ENCODE measurements at places on chromosomes 3 and 15. TPM values are rescaled to one million over a fixed set of nuclear protein-coding genes. Genes with fewer than 3 reads are reported as not detected.

DNA sequence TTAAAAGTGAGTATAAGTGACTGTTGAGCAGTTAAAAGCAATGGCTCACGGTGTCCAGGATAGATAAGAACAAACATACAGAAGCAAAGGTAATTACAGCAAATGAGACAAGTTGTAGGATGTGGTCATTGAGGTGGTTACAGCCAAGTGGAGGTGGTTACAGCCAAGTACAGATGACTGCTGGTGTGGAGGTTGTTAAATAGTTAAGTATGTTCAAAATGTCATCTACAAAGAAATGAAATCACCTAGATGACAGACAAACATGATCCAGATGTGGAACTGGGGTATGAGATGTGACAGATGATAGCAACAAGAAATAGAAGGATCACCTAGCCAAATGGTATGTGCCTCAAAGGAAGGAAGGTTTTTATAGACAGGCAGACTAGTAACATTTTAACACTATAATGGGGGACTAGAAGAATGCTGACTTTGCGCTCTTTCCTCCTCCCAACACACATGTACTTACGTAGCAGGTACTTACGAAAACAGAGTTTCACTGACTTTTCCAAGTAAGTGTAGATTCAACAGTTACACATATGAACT lies 6.8 kb upstream of the ANKRD28 start:
- H3K36me3 ChIP-seq: no peaks in the 10 kb centered on the region
- H3K27me3 ChIP-seq: no peaks in the 10 kb centered on the region
- DNase-seq: no peak
- no peaks in the 10 kb centered on the region for H3K4me1 ChIP-seq

GRCh38 chr3:13209634-13209997 lies 136.4 kb upstream of the IQSEC1 start:
- no peaks in the 10 kb centered on the region for H3K27me3 ChIP-seq
- no peaks in the 10 kb centered on the region for H3K36me3 ChIP-seq
- DNase-seq: no peak
- H3K27ac ChIP-seq: no peak overlapping the region
- H3K4me1 ChIP-seq: no peaks in the 10 kb centered on the region

- no peak overlapping the region for H3K4me3 ChIP-seq
- DNase-seq: peak; percentile 50
- H3K36me3 ChIP-seq: no peaks in the 10 kb centered on the region
- H3K27me3 ChIP-seq: no peaks in the 10 kb centered on the region
These were observed 22.9 kb upstream of the PLXNA1 start for GRCh38 chr3:126959921-126960603.

DNA sequence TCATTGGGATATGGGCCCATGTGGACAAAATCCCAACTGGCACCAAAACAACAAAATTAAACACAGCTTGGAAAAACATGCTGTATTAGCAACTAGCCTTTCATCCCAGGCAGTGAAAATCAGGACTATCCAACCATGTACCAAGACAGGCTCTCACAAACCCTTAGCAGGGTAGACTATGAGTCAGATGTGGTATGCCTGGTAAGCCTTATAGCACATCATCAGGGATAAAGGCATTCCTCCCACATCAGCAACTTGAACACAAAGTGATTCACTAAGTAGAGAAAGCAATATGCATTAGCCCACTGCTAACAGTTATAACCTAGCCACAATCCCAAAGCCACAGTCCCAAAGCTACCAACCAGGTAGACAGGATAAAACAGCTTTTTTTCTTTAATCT lies 8.0 kb downstream of the CEP152 start:
- DNase-seq: no peak
- H3K27me3 ChIP-seq: no peaks in the 10 kb centered on the region
- H3K36me3 ChIP-seq: no peaks in the 10 kb centered on the region
- no peak overlapping the region for H3K4me3 ChIP-seq

- peaks cover 24% of the 10 kb centered on the region for H3K36me3 ChIP-seq
- no peaks in the 10 kb centered on the region for H3K27me3 ChIP-seq
- H3K27ac ChIP-seq: no peak overlapping the region
These were observed 13.1 kb downstream of the MTMR10 start for GRCh38 chr15:30978328-30978727.

GRCh38 chr3:3237979-3238378 lies 58.5 kb upstream of the CRBN start:
- no peaks in the 10 kb centered on the region for H3K4me1 ChIP-seq
- no peak overlapping the region for H3K27ac ChIP-seq
- no peak for DNase-seq
- H3K36me3 ChIP-seq: no peaks in the 10 kb centered on the region
- no peak overlapping the region for H3K4me3 ChIP-seq

- DNase-seq: no peak
- H3K4me1 ChIP-seq: no peaks in the 10 kb centered on the region
- peaks cover 7% of the 10 kb centered on the region for H3K27me3 ChIP-seq
- H3K36me3 ChIP-seq: no peaks in the 10 kb centered on the region
These were observed 10.9 kb upstream of the DLL4 start for GRCh38 chr15:40918146-40918798.

The APEH gene
- 215 TPM for total RNA-seq

The SAMD7 gene
- total RNA-seq: not detected

- no peak for DNase-seq
- no peak overlapping the region for H3K4me3 ChIP-seq
- no peak overlapping the region for H3K27ac ChIP-seq
- peaks cover 4% of the 10 kb centered on the region for H3K36me3 ChIP-seq
- no peaks in the 10 kb centered on the region for H3K27me3 ChIP-seq
These were observed 28.3 kb upstream of the STIMATE start for GRCh38 chr3:52925405-52926313.

DNA sequence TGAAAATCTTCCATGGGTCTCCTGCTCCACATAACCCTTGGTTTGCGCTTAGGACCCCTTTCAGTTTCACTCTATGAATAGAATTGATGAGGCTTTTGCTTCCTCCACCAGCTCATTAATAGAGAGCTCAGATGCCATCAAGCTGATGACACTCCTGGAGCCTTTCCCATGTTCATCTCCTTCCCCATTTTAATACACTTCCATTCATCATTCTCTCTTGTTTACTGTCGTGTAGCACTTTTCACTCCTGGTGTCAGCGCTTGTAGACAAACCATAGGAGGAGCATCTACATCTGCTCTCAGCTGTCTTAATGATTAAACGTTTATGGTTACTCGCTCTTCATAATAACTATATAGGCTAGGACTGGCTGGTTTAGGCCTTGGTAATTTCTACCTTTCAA lies 363.5 kb downstream of the EPHB1 start:
- H3K36me3 ChIP-seq: no peaks in the 10 kb centered on the region
- H3K27ac ChIP-seq: no peak overlapping the region
- H3K4me1 ChIP-seq: peaks cover 9% of the 10 kb centered on the region

GRCh38 chr15:100686725-100687473 lies 84.5 kb downstream of the ASB7 start:
- no peak overlapping the region for H3K27ac ChIP-seq
- no peaks in the 10 kb centered on the region for H3K4me1 ChIP-seq
- DNase-seq: no peak
- H3K27me3 ChIP-seq: no peaks in the 10 kb centered on the region
- H3K4me3 ChIP-seq: no peak overlapping the region

- H3K27me3 ChIP-seq: no peaks in the 10 kb centered on the region
- H3K36me3 ChIP-seq: no peaks in the 10 kb centered on the region
- no peak overlapping the region for H3K4me3 ChIP-seq
- H3K27ac ChIP-seq: no peak overlapping the region
These were observed 43.6 kb upstream of the MGLL start for GRCh38 chr3:127865941-127866340.

GRCh38 chr15:69604072-69604411 lies 151.4 kb downstream of the RPLP1 start:
- H3K4me1 ChIP-seq: no peaks in the 10 kb centered on the region
- no peaks in the 10 kb centered on the region for H3K36me3 ChIP-seq
- H3K4me3 ChIP-seq: no peak overlapping the region
- H3K27ac ChIP-seq: no peak overlapping the region
- DNase-seq: peak; percentile 58
